Glutamatergic neuron (in vitro differentiated cells): ENCODE measurements at places on chromosomes 2 and 18. TPM values are rescaled to one million over a fixed set of nuclear protein-coding genes. Genes with fewer than 3 reads are reported as not detected.

- no peak for DNase-seq
Observed at GRCh38 chr2:164700390-164700789, 79.1 kb upstream of the GRB14 start.

GRCh38 chr2:231353469-231353868 lies 42.0 kb upstream of the B3GNT7 start:
- no peak for DNase-seq

- DNase-seq, result no peak
Observed at GRCh38 chr2:196104066-196104465, 35.4 kb upstream of the DNAH7 start.

- no peak for DNase-seq
Observed at GRCh38 chr18:40088130-40088529, 1866.9 kb upstream of the PIK3C3 start.

DNA sequence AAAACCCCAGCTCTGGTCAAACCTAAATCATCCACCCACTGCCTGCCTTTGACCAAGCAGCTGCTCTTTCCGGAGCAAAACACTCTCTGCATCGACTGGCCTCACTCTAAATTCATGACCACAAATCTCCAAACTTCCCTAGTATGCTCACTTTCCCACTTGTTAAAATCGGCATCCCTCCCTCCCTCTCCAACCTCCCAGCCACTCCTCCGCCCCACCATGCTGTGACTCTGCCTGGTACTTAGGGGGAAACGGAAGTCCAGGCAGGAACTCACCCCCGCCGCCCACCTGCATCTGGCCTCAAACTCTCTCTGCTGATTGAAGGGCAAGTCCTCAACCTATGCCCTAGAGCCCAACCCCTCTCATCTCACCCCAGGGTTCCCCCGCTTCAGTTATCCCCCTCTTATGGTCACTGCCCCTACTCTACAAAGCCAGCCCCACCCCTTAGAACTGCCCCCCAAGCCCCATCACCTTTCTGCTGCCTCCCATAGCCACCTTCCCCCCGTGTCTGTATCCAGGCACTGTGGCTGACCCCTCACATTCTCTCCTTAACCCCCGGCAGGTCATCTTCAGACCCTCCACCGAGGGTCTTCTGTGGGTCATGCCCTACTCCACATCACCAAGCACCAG lies 3.8 kb upstream of the ADRA2B start:
- no peak for DNase-seq

The NT5DC4 gene
- total RNA-seq, result not detected

The SPDYA gene
- 0.81 TPM for total RNA-seq

The COL4A4 gene
- total RNA-seq, result 0.05 TPM

The RNPEPL1 gene
- total RNA-seq, result 20.9 TPM
